ENCODE measurements at places on chromosomes 2 and 18.

- DNase-seq, result no peak
Measured at GRCh38 chr2:171253279-171253678, 92.6 kb upstream of the TLK1 start.

DNA sequence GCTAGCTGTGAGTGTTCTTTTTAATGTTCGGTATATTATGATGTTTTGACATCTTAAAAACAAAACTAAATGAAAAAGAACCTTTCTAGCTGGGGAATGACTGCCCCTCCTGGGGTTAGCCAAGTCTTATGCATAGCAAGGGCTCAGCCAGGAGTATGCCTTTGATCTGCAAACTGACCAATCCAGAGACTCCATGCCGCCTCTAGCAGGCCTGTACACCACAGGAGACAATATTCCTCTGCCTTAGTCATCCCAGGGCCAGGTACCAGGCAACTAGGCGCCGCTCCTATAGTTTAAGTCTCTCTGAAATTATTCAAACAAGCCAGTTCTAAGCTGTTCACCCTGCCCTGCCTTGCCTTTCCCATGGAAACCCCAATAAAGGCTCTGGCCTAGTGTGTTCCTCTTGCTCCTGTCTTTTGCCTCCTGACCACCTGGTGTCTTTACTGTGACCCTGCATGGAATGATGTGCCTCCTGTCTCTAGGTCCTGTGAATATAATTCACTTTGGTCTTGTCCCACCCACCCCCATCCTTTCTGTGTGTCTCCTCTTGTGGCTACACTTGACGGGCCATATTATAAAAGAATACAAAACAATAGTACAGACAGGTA, 52.0 kb upstream of the CHN1 start:
- DNase-seq, result no peak

- no peak for DNase-seq
Measured at GRCh38 chr2:62471816-62472215, 34.2 kb downstream of the TMEM17 start.

DNA sequence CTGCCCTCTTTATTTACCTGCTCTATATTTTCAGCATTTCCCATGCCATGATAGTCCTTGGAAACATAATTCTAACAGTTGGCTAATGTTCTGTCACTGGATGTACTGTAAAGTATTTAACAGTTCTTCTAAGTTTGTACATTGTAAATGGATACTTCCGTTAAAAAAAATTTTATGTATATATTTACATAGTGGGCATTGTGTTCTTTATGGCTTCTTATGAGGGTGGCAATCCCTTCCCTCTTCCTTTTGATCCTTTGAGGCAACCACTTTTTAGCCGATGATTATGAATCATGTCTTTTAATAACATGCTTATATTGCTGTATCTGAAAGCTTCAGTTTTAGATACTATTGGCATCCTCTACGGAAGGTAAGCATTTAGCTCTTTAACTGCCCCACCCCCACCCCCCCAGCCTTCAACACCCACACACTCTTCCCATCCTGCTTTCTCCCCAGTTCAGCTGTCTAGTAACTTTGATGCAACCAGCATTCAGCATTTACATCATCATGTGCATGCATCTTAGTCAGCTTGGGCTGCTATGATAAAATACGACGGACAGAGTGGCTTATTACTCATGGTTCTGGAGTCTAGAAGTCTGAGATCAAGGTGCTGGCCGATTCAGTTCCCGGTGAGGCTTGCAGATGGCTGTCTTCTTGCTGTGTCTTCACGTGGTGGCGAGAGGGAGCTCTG, 21.0 kb upstream of the EDAR start:
- DNase-seq, result no peak

DNA sequence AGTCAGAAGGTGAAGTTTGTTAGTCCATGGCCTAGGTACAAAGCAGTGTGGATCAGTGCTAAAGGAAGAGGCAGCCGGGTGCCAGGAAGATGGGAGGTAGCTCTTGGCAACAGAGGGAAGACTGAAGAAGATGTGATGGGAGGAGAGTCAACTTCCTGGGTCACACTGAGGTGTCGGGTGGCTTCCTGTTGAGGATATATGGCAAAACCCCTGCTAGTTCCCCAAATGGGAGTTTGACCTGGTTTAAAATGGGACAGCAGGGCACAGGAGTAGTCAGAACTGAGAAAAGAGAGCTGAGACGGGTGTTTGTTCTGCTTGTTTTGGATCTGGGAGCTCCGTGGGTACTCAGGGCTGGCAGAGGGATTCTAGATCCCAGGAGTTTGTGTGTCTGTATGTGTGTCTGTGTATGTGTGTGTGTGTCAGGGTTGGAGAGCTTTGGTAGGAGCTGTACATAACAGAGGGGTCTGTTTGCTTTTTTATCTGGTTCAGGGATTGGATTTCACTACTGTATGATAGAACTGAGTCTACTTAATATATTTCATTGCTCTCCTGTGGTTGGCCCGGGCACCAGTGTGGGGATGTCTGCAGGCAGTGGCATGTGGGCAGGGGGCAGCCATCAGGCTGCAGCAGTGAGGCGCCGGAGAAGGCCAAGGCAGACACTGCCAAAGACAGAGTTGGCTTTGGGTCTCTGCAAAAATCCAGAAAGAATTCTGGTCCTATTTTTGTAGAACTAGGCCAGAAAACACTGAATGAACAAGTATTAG, 17.1 kb downstream of the MXD1 start:
- DNase-seq, result no peak

DNA sequence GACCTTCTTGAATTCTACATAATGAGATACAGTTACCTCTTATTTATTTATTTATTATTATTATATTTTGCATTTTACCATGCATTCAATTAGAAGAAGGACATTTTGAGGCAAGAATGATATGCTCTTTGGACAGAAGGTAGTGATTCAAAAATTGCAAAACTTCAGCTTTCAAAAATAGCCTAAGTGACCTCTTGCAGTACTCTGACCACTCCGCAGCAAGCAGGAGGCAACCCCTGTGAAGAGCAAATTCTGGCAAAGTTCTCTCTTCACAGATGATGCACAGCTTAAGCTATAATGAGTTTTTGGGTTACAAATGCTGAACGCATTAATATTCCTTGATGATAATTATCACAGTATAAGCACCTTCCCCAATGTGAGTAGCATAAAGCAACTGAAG, 170.0 kb downstream of the ZNF521 start:
- no peak for DNase-seq

GRCh38 chr2:96636551-96637171, 1.5 kb downstream of the KANSL3 start:
- DNase-seq, result peak; percentile 25

DNA sequence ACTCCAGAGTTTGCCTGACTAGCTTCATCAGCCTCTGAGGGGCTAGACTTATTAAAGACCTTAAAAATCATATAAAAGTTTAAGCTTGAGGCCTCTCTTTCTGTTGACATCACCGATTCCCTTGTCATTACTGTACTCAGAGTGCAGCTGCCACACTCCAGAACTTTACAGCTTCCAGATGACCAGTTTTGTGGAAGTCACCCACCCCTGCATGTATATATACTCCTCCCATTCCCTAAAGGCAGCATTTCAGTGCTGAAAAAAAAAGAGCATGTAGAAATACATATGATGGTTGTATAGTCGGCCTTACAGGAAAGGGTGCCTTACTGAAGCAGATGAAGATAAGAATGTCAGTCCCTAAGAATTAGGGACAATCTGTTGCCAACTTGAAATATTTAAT, 117.3 kb downstream of the FEZ2 start:
- DNase-seq, result no peak

- peak; percentile 65 for DNase-seq
Measured at GRCh38 chr2:73987109-73987947, 2.6 kb downstream of the TET3 start.

- peak; percentile 42 for DNase-seq
Measured at GRCh38 chr2:121075006-121075551, 209.9 kb downstream of the TFCP2L1 start.

DNA sequence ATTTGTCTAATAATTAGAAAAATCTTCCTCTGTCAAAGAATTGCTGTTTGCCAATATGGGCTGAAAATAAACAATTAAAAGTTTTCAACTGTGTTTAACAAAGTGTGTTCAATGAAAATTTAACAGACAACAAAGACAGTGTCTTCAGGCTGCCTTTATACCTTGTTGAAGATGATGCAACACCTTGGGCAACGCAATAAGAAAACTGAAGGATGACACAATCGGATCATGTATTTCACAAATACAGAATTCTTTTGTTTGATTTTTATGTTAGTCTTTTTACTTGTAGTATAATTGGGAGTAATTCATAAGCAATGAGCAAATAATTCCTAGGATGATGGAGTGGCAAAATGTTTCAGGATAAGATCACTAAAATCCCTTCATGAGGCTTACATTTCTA, 27.8 kb downstream of the CHN1 start:
- DNase-seq, result no peak

DNA sequence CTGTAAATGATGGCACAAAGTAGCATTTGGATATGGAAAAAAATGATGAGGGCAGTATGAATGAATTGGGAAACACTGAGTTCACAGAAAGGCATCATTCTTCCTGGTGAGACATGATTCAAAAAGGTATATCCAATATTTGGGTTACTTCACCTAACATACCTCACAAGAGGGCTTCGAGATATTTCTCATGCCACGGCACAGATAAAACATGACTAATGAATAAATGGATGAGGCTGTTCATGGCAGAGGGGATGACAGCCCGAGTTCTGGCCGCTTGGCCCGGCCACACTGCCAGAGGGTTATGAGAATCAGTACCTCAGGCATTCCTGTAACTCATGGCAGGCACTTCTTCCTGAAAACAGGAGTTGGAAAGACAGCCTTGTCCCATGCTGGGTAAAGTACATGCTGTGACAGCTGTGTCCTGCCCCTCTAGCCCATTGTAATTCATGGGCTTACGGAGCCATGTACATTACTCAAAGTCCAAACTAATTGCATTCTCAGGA, 116.0 kb upstream of the ACVR1C start:
- no peak for DNase-seq

GRCh38 chr2:168015274-168015953, 232.0 kb downstream of the STK39 start:
- no peak for DNase-seq

- no peak for DNase-seq
Measured at GRCh38 chr2:65668744-65669143, 236.3 kb upstream of the SPRED2 start.

DNA sequence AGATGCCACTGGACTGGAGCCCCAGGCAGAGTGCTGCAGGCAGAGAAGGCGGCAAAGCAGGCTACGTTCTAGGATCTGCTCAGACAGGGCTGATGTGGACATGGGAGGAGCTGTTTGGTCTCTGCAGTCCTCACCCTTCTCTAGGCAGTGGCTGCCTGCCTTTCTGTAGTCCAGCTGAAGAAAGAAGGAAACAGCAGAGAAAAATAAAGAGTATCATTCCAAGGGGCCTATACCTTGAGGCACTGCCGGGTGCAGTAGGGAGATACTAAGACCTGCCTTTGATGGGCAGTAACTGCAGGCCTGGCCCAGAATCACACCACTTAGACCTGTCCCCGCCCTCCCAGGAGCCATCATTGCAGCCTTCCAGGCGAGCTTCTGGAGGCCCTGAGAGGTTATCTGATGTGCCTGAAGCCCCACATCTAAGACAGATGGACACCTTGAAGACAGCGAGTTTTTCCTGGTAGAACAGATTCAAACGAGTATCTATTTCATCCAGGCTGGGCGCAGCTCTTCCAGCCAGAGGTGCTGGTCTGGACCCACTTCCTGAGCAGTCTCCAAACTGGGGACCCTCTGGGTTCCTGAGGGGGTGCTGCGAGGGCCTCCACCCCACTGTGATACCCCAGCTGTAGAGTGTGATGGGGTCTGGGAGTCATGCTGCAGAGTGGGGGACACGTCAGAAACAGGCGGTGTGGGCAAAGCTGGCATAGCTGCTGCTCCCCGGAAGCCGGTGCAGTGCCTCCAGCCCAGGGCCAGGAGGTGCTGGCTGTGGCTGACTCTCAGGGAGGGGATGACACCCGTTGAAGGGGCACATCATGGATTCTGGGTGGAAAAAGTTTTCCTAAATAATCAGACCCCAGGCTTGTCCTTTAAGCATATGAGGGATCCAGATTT, 87.3 kb upstream of the OTOS start:
- peak; percentile 3 for DNase-seq

DNA sequence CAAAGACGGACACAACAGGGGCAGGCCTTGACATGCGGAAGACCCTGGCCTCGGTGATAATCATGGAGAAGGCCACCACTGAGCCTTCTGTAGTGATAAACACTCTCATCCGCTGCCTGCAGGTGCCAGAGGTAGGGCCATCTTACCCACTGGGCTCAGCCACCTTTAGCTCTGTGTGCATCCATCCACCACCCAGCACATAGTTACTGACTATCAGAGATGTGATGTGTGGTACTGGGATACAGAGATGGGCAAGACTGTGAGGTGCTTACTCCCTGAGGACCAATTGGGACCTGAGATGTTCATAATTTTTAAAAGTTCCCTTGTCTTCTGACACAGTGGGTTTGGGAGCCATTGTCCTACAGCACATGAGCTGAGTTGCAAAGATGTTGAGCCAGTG, 1.6 kb downstream of the MROH2A start:
- no peak for DNase-seq

DNA sequence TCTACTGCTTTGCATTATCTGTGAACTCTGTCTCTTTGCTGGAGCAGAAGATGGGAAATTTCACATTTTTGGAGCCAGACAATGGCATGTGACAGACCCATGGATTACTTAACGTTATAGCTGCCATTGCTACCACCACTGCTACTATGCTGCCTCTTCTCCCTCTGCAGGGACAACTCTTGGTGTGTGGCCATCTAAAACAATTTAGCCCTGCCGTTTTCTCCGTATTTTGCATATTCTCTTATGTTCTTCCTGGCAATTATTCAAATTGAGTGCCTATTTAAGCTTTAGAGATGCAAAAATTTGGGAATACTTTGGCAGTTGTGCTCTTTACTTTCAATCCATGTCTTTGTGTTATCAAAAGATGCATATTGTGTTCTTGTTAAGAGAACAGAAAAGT, 386.8 kb downstream of the XIRP2 start:
- DNase-seq, result no peak

DNA sequence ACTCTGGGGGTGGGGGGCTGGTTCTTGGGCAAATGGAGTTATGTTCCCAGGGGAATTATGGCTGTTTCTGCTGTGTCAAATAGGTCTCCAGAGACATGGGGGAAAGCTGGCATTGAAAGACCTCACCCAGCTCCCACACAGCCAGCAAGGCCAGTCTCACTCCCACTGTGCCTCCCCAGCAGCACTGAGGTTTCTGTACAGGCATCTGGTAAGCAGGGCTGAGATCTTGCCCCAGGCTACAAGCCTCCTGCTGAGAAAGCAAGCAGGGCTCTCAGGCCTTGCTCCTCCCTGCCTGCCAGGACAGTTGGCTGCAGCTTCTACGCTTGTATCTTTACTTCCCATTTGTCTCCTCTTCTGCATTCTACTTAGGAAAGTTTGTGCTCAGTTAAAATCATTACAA, 50.5 kb upstream of the FHOD3 start:
- DNase-seq, result no peak

DNA sequence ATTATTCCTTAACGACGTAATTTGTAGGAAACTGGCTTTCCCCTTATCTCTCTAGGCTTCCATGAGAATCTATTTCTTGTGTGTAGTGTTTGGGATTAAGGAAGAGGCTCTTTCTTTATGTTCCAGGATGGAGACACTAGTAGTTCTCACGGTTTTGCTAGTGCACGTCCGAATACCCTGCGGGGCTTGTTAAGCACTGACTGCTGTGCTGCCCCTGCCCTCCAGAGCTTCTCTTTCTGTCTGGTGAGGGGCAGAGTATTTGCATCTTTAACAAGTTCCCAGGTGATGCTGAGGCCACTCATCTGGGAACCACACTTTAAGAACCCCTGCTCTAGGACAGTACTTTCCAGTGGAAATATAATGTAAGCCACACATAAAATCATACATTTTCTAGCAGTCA, 76.4 kb downstream of the SPATS2L start:
- DNase-seq, result no peak

Data from body of pancreas (tissue), 4 donors.